Renal cortical epithelial cell (primary cell): ENCODE measurements at places on chromosomes 1 and 21.
A peak's percentile ranks its signal among the peaks of the same experiment; 100 is the strongest.

DNA sequence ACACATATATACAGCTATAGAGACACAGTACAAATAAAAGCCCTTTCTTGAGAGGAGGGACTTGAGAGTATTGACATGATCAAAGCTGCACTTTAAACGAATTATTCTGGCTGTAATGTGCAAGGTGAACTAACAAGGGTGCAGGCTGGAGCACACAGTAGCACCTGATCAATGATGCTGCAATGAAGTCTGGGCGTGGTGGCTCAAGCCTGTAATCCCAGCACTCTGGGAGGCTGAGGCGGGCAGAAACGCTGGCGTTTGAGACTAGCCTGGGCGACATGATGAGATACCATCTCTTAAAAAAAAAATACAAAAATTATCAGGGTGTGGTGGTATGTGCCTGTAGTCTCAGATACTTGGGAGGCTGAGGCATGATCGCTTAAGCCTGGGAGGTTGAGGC, 14.1 kb upstream of the CTH start:
- DNase-seq = no peak

DNA sequence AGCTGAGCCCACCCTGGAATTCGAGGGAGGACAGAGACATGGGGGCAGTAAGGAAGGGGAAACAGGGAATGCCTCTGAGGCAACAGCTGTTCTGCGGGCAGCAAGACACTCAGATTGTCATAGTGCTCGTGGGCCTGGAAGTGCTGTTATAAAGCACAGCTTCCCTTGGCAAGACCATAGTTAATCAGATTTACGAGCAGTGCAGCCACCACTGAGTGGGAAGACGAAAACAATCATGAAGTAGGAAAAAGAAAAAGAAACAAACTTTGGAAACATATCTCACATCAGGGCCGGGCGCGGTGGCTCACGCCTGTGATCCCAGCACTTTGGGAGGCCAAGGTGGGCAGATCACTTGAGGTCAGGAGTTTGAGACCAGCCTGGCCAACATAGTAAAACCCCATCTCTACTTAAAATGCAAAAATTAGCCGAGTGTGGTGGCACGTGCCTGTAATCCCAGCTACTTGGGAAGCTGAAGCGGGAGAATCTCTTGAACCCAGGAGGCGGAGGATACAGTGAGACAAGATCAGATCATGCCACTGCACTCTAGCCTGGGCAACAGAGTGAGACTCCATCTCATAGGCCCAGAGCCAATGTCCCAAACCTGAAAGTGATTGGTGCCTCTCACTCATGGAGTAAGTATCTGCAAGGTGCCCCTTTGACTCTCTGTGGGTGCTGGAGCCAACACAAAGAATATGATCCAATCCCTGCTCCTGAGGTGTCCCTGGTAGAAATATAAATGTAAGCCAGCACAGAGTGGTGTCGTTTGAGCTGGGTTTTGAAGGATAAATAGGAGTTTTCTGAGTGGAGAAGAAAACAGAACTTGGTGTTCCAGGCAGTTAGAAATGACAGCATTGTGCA, 55.6 kb upstream of the GPR153 start:
- no peak for DNase-seq

- DNase-seq = no peak
Measured at GRCh38 chr21:30726726-30727125, 8.1 kb upstream of the KRTAP21-3 start.

DNA sequence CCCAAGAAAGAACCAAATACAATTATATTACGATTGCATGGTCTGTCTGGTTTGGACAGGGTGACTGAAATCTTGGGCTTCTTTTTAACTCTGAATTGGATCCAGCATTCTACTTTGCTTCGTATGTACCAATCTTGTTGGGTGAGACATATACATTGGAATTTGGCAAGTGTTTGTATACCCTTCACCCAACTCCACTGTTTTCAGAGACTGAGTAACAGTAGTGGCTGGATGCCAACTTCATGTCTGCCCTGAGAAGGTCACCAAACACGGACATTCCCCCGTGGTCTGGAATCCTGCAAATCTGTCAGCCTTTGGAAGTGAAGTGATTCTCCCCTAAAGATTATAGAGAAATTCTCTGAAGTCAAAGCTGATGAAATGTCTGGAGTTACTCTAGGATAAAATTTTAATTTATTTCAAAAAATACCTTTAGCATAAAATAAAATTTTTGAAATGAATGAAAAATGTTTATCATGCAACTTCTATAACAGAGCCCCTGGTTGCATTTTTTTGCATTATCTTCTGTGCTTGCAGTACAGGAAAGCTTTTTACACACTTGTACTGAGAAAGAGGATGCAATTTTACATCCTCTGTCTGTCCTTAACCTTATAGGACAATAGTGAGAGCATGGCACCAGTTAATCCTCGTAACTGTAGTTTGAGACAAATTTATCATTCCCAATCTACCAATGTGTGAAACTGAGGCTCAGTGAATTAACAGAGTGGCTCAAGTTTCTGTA, 201.8 kb downstream of the DISC1 start:
- DNase-seq = peak; percentile 99

- DNase-seq = no peak
Measured at GRCh38 chr21:31110430-31110829, 72.2 kb upstream of the KRTAP19-8 start.

DNA sequence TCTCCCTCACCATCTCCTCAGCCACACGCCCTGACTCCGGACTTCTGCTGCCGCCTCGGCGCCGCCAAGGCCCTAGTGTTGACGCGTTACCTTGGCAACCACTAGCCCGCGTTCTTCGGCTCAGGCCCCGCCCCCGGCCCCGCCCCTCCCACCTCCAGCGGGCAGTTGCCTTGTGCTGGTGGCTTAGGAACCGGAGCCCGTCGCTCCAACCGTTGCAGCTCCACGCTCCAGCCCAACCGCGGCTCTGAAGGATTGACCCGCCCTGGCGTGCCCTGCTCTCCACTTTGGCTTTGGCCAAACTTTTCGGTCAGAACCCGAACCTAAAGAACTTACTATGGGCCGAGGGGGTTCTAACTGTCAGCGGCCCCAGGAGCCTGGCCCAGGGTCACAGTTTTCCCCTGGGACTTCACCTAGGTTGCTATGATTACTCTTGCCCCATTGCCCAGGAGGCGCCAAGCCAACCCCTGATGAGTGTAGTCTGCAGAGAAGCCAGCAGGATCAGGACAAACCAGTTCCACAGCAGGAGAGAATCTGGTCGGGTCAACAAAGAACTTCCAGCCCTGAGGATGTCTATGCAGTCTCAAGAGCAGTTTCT, at the start of gene CFAP45:
Gene CFAP45, minus strand, starts transcription at position 80 of the 595 bp plus-strand sequence. Its CDS starts 67 bp downstream, at position 13.
- DNase-seq = peak; percentile 76

- DNase-seq = no peak
Measured at GRCh38 chr1:193974286-193974798, 787.9 kb upstream of the B3GALT2 start.

DNA sequence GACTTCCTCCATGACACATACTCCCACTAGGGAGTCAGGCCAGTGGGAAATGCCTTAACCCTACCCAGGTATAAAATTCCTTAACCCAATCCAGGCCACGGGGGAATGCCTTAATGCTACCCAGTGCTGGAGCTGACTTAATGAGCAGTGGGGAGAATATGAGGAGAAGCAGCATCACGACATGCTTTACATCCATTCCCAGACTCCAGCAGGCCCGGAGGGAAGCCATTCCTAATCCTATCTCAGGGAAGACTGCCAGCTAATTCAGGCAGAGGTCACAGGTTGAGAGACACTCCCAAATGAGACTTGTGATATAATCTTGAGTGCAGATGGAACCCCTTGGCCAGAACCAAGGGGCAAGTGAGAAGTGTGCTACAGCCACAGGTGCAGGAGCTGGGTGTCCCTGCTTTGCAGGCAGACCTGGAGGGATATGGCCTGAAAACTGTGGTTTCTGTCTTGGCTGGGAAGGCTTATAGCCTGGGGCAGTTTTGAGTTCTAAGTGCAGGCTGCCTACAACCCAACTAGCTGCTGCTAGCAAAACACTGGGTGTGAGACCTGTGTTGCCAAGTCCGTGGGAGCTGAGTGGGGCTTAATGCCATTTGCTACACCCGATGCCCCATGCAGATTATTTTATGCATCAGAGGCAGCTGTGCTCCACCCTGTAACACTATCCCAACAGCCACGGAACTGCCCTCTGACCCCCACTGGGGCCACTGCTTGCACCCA, 45.1 kb upstream of the GUCA2A start:
- DNase-seq = peak; percentile 48

DNA sequence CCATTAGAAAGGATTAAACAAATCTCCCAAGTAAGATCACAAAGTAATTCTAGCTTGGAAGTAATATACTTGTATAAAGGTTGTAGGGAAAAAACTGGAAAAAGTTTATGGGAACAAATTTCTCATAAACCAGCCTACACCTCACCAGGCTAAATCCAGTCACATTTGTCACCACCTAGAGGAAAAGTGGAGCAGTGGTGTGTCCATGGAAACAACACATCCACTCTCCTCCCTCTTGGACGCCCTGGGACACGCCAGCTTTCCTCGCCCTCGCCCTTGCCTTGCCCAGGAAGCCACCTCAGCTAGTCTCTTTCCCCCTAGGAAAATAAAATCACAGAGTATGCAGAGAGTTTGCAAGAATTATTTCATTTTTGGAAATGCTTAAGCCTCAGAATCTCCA, 2.2 kb downstream of the PALMD start:
- peak; percentile 43 for DNase-seq

DNA sequence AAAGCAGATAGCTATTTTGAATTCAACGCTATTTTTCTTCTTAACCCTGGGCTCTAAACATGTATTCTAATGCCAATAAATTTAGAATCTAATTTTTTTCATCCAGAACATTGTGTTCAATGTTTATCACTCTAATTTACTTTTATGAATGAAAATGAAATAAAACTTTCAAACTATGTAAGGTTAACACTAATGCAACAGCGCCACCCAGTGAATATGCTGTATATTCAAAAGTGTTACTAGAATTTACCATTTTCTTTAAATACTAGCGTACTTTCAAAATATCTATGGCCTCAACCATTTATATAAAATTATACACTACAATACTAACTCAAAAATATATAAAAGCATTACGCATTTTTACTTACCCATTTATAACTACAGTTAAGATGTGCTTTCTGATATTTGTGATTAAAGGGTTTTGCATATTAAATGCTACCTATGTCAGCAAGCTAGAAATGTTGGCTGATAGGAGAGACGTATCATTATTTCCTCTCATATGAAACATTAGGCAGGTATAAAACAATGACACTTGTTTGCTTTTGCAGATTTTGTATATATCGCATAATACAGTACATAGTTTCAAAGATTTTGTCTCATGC, 5.9 kb upstream of the NUF2 start:
- DNase-seq = peak; percentile 43

GRCh38 chr1:183275322-183275721, 89.3 kb downstream of the LAMC2 start:
- no peak for DNase-seq

DNA sequence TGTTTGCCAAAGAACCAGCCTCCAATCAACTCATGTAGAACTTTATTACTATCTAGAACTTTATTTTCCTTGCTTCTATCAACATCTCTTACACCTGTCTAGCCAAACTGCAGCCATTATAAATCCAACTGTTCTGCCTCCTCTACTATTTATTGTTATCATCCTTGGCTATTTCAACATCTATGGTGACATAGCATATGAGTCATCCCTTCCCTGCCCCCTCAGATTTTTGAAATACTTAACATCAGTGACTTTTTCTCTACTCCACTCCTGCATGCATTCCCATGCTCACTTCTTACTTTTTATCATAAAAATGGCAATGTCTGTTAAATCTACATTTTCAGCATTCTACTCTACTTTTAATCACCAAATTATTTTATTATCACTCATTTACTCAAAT, 544.9 kb upstream of the NEGR1 start:
- DNase-seq = peak; percentile 36

- no peak for DNase-seq
Measured at GRCh38 chr1:184940694-184941409, 33.5 kb downstream of the NIBAN1 start.

- no peak for DNase-seq
Measured at GRCh38 chr1:215650446-215651149, 83.5 kb downstream of the KCTD3 start.

DNA sequence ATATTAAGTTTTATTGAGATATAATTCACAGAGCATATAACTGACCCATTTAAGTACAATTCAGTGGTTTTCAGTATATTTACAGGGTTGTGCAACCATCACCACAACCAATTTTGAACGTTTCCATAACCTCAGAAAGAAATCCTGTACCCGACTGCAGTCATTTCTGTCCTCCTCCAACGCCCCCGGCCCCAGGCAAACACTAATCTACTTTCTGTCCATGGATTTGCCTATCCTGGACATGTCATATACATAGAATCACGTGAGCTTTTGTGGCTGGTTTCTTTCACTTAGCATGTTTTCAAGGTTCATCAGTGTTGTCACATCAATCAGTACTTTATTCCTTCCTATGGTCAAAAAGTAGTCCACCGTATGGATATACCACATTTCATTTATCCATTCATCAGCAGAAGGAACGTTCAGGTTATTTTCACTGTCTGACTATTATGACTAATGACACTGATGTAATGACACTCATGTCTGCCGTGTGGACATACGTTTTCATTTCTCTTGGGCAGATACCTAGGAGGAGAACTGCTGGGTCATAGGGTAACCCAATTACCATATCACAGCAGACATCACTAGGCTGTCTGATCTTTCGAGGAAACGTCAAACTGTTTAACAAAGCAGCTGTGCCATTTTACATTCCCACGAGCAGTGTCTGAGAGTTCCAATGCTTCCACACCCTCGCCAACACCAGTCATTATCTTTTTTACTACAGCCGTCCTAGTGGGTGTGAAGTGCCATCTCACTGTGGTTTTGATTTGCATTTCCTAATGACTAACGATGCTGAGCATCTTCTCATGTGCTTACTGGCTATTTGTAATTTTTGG, 30.8 kb downstream of the MRPL37 start:
- no peak for DNase-seq

- DNase-seq = no peak
Measured at GRCh38 chr1:170360601-170361000, 171.4 kb upstream of the GORAB start.

GRCh38 chr21:44780767-44781459, 20.7 kb downstream of the UBE2G2 start:
- DNase-seq = no peak

GRCh38 chr1:6157528-6158174, 22.5 kb downstream of the CHD5 start:
- peak; percentile 81 for DNase-seq

GRCh38 chr21:37412603-37413360, 46.2 kb downstream of the DYRK1A start:
- no peak for DNase-seq

DNA sequence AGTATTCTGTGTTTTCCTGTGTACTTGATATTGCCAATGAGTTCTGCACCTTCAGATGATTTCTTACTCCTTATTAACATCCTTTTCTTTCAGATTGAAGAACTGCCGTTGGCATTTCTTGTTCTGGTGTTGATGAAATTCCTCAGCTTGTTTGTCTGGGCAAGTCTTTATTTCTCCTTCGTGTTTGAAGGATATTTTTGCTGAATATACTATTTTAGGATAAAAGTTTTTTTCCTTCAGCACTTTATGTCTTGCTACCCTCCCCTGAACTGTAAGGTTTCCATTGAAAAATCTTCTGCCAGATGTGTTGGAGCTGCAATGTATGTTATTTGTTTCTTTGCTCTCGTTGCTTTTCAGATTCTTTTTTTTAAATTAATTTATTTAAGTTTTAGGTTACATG, 265.9 kb downstream of the HHAT start:
- DNase-seq = no peak

GRCh38 chr1:204340081-204340889, 19.4 kb downstream of the PLEKHA6 start:
- no peak for DNase-seq
